Femur (tissue), 1 donor: ENCODE measurements at places on chromosomes 2 and 18.
A peak's percentile ranks its signal among the peaks of the same experiment; 100 is the strongest.

GRCh38 chr2:205477016-205477705 lies 205.1 kb upstream of the NRP2 start:
- no peak for DNase-seq

- DNase-seq = no peak
Observed at GRCh38 chr2:36526226-36526625, 71.7 kb downstream of the FEZ2 start.

- no peak for DNase-seq
Observed at GRCh38 chr18:36411745-36412168, 114.2 kb downstream of the FHOD3 start.

GRCh38 chr18:9685615-9685890 lies 22.5 kb upstream of the RAB31 start:
- DNase-seq = no peak

GRCh38 chr2:30714811-30715709 lies 92.2 kb downstream of the CAPN13 start:
- DNase-seq = no peak

GRCh38 chr18:10015941-10016819 lies 102.4 kb downstream of the VAPA start:
- DNase-seq = no peak

- no peak for DNase-seq
Observed at GRCh38 chr2:8520791-8521344, 161.0 kb upstream of the ID2 start.

- no peak for DNase-seq
Observed at GRCh38 chr18:71370095-71370494, 1081.2 kb downstream of the SOCS6 start.

DNA sequence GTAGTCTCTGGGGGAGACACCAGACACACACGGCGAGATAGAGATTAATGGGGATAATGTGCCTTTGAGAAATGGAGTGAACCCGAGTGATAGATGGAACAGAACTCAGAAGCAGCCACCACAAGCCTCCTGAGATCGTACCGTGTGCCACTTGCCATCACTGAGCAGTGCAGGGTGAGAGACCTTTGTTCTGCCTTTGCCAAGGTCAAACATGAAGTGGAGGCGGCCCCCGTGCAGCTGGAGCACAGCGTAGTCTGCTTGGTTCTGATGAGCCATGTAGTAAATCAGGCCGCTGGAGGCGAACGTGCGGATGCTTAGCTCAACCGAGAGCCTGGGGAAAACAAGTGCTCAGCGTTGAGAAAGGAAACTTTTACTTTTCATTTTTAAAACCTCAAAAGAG lies 167.0 kb downstream of the LAMA1 start:
- DNase-seq = no peak

GRCh38 chr18:69737851-69738250 lies 209.8 kb downstream of the CD226 start:
- no peak for DNase-seq

GRCh38 chr2:135843671-135844070 lies 6.7 kb upstream of the LCT start:
- no peak for DNase-seq

GRCh38 chr18:28134774-28135173 lies 42.2 kb downstream of the CDH2 start:
- no peak for DNase-seq

- DNase-seq = no peak
Observed at GRCh38 chr2:136135462-136135861, 17.5 kb upstream of the CXCR4 start.

DNA sequence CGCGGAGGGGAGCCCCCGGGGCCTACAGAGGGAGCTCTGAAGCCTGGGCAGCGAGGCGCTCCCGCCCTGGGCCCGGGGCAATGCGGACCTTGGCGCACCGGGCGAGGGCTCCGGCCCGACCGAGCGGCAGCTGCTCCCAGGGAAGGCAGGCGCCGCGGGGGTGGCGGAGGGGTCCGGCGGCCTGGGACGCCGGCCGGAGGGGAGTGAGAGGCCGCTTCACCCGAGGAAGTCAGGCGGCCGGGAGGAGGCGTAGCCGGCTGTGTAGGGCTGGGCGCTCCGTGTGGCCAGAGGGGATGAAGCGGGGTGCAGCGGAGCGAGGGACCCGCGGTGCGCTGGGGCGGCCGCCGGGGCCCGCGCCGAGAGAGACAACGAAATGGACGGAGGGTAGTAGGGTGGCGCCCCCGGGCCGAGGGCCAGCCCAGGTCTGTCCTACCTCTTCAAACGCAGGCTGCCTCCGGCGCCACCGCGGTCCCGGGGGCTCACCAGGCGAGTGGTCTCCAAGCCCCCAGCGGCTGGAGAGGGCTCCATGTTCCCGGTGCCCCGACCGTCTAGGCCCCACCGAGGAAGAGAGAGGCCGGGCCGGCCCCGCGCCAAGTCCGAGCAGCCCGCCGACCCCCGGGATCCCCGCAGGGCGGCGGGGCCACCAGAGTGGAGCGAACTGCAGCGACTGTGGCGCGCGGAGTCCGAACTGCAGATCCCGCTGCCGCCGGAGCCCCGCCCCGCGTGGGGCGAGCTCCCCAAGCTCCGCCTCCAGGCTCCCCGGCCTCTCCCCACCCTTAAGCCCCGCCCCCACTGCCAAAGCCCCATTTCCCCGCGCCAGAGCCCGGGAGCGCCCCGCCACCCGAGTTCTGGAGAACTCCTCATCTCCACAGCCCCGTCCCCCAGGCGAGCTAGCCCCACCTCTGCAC lies at the start of gene SLC30A3:
TSS of gene SLC30A3 (minus strand) at position 669 of the 908 bp plus-strand sequence. CDS start at position 528, 141 bp downstream.
- peak; percentile 67 for DNase-seq

- no peak for DNase-seq
Observed at GRCh38 chr2:195495351-195495750, 161.7 kb upstream of the SLC39A10 start.

- DNase-seq = no peak
Observed at GRCh38 chr2:120132190-120132589, 91.0 kb downstream of the TMEM185B start.

DNA sequence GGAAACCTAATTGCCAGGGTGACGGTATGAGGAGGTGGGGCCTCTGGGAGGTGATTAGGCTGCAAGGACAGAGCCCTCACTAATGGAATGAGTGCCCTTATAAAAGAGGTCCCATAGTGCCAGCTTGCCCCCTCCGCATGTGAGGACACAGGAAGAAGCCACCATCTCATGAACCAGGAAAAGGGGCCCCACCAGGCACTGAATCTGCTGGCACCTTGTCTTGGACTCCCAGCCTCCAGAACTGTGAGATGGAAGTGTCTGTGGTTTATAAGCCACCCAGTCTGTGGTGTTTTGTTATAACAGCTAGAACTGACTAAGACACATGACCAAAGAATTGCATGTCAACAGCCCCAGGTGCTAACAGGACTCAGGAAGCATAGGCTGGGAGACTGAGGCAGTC lies 214.3 kb downstream of the MGAT5 start:
- no peak for DNase-seq

DNA sequence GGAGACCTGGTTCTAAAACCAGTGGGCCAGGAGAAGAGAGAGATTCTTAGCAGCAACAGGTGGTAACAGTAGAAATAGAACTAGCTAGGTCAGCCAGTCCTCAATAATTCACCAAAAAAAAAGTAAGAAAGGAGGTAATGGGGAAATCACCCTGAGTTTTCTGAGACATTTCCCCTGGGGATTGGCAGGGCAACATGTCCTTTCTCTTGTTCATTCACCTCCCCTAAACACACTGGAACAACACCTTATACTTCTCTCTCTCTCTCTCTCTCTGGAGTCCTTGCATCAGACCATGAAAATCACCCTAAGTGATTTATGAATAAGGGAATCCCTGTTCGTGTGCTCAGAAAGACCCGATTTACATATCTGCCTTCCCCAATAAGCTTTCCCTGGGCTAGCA lies 64.8 kb downstream of the COX7A2L start:
- DNase-seq = no peak

DNA sequence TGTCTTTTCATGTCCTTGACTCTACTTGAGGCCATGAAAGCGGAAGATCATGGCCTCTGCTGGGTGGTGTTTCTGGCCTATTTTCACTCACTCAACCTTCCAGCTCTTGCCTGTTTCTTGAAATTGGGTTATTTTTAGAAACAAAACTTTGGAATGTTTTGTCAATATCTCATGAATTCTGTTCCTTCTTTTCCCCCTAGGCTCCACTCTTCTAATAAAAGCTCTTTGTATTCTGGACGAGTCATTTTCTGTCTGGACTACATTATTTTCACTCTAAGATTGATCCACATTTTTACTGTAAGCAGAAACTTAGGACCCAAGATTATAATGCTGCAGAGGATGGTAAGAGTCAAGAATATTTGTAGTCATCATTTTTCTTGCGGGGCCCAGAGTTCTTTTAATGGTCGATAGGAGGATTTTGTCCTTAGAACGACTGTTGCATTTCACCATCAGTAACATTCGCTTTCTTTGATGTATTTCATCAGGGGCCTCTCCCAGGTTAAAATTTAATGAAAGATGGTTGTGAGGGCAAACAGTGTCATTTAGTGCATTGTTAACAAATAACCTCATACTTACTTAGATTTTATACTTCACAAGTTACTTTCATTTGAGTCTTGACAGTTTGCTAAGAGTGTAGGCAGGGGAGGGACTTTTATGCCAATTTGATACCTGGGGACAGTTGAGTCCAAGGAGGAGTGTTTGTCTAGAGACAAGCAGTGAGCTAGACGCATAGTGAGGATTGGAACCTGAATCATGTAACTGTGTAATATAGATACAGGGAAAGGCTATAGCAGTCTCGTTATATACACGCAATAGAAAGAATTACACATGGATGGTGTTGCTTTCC lies 64.6 kb downstream of the TRPM8 start:
- DNase-seq = no peak

- DNase-seq = no peak
Observed at GRCh38 chr2:241939541-241939940, 70.0 kb downstream of the RTP5 start.

DNA sequence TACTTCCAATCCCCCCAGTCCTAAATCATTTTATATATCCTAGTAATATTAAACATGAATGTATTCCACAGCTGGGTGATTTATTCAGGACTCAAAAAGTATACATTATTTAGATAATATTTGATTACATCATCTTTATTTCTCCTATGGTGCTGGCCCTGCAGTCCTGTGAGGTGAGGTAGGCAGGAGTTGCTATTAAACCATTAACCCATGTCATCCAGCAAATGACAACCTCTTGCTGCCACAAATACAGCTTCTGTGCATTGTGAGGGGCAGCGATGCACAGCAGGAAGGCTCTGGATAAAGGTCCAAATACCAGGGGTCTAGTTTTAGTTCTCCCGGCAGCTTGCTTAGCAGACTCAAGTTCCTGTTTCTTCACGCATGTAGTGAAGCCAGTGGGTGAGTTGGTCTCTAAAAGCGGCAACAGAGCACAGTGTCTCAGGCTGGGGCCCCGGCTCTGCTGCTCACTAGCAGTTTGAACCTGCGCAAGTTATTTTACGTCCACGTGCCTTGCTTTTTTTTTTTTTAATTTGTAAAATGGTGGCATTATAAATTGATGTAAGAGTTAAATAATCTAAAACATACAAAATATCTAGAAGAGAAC lies 36.1 kb downstream of the INSIG2 start:
- peak; percentile 42 for DNase-seq

DNA sequence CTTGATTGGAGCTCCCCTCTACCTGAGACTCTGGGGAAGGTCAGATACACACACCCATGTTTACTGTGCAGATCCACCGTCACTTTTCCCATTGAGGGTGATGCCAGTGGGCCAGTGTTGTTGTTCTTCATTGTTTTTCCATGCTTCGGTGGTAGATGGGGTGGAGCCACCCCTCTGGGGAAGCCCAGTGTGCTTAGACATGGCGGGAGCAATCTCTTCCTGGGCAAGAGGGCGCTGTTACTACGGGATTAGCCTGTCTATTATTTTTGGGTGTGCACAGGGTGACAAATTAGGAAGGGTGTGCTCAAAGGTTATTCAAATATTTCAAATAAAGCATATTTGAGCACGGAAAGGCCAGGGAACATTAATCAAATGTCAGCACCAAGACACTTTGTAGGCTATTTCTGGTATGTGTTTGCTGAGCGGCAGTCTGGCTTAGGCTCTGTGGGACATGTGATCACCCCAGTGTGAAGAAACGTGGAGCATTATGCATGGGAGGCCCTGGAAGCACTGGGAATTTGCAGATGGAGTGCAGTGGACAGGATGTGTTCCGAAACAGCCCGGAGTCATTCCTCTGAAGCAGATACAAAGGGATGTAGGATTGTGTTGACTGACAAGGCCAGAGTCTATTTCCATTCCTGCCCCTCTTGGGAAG lies 34.8 kb upstream of the SMIM21 start:
- DNase-seq = no peak

DNA sequence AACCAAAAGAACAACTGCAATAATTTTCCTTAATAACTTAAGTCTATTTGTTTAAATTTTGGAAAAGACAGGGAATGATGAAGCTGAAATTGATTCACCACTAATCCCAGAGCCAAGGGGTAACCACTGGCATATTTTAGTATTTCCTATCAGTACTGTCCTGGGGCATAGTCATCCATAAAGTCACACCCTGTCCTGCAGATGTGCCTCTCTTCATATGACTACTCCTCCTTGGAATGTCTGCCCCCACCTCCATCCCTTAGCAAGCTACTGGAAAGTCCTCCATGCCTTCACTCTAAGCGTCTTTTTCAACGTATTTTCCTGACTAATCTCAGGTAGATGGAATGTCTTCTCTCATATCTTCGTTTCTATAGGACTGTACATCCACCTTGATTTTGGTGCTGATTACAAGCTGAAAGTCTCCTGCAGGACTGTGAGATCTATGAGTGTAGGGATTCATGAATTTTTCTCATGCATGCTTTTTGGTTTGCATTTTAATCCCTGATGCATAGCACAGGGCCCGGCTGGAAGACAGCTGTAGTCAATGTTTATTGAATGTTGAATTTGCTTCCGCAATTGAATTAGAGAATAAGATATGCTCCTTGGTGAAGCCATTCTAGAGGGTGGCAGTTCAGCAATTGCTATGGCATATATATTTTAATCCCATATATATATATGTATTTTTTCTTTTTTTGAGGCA lies 85.6 kb downstream of the MOGAT1 start:
- no peak for DNase-seq
